Coronary artery (tissue), 2 donors: ENCODE measurements at places on chromosomes 1 and 21.
A peak's percentile ranks its signal among the peaks of the same experiment; 100 is the strongest.

DNA sequence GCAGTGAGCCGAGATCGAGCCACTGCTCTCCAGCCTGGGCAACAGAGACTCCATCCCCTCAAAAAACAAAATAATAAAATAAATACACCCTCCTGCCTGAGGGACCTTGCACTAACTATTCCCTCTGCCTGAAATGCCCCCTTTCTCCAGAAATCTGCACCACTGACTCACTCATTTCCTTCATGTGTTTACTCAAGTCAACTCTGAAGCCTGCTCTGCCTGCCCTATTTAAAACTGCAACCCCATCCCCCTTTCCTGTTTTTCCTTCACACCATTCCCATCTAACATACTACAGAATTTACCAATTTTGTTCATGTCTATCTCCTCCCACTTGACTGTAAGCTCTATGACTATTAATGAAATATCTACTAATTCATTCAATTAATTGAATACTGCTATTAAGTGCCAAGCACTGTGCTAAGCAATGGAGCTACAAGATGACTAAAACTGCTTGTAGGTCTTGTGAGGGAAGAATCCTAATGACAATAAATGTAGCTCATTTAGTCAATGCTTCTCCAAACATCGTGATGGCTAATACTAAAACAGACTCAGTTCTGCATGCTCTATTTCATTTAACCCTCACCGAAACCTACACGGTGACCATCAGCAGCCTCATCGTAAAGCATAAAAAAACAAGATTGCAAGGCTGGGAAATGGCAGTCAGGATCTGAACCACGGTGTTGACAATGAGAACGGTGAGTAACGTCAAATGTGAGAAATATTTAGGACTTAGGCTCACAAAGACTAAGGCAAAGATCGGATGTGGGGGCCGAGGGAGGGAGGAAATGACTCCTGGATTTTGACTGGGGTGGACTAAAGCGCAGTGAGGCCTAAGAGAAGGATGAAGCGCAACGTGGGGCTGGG is 749 bp upstream of the TMEM39B start:
- no peak for DNase-seq

DNA sequence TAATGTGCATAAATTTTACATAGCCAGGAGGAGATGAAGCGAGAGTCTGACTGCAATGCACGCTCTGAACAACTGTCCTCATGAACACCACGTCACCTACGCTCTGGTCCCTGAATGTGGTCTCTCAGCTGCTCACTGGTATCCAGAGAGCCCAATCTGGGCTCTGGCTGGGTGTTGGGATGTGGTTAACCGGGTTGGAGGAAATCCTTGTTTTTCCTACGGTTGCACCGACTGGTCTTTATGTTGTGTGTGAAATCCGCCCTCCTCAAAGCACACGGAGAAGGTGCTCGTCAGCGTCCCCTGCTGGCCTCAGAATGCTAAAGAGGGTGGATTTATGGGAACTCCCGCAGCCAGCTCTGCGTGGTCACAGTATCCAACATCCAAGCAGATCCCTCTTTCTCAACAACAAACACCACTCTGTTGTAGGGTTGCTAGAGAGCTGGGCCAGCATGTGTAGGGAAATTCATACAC is 51.8 kb upstream of the FAM89A start:
- no peak for DNase-seq

DNA sequence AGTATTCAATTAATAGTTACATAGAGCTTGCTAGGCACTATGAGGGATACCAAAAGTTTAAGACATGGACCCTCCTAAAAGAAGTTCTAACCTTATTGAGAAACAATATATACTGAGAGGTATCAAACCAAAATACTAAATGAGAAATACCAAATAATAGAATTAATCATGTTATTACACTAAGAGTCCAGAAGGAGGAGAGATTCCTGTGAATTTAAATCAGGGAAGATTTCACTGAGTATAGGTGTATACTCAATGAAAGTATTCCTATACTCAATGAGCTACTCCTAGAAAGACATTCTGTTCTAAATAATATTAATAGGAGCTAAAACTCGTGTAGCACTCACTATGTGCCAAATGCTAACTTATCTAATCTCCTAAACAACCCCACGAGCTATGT is 9.4 kb downstream of the CR1L start:
- no peak for DNase-seq

DNA sequence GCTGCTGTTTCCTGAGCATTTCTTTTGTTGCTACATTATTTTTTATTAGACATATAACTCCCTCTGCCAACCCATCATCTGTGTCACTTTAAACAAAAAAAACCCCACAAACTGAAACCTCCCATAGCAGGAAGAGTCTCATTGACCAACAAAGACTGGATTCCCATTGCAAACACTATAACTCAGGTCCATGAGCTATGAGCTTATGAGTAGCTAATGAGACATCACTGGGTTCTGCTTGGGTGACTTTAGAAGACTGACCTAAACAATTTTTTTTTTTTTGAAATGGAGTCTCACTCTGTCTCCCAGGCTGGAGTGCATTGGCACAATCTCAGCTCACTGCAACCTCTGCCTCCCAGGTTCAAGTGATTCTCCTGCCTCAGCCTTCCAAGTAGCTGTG is 212.8 kb downstream of the LTN1 start:
- no peak for DNase-seq

- DNase-seq, result no peak
Observed at GRCh38 chr21:41758550-41758949, 8.3 kb downstream of the RIPK4 start.

- no peak for DNase-seq
Observed at GRCh38 chr1:116515702-116516101, 55.1 kb downstream of the CD58 start.

GRCh38 chr1:210025870-210026269 is 87.9 kb downstream of the SYT14 start:
- DNase-seq, result no peak

- no peak for DNase-seq
Observed at GRCh38 chr1:245464290-245464689, 309.5 kb downstream of the KIF26B start.

DNA sequence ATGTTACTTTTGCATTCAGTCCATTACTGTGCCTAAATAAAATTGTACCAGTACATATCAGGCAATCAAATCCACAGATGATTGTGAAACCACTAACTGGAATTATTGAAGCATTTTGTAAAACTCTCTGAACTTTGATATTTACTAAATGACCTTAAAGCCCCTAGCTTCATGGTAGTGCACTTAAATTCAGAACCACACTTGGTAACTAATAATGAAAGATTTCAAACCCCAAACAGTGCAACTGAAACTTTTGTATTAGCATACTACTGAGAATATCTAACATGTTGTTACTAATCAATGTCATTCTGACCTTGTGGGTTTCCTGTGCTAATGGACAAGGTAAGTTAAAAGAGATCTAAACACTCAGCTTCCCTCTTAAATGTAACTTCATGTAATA is at the start of gene CFHR3:
Gene CFHR3 (plus strand): TSS at position 238 of the 400 bp plus-strand sequence. CDS start 47 bp downstream, at position 285.
- no peak for DNase-seq

- DNase-seq, result no peak
Observed at GRCh38 chr21:28674763-28675162, 317.9 kb downstream of the LTN1 start.

GRCh38 chr1:5720484-5720883 is 271.7 kb downstream of the NPHP4 start:
- no peak for DNase-seq

GRCh38 chr1:224539971-224540370 is 76.1 kb upstream of the CNIH3 start:
- no peak for DNase-seq

DNA sequence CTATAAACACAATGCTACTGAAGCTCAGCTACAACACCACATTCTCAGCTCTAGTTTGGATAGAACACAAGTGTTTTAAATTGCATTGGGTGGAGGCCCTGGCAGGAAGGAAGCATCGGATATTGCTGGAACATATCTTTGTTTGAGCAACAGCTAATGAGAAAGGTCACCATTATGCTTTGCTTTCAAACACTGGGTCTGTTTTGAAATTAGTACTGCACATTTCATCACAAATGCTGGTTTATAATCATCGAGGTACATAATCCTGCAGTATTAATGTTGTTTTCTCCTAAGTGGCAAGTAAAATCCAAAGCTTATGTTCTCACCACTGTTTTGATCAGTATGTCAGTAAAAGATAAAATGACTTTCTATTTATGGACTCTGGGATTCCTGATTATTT is 61.5 kb upstream of the ARHGAP29 start:
- no peak for DNase-seq

GRCh38 chr1:183242556-183242955 is 56.5 kb downstream of the LAMC2 start:
- DNase-seq, result no peak

GRCh38 chr1:215256936-215257679 is 174.6 kb downstream of the KCNK2 start:
- no peak for DNase-seq

DNA sequence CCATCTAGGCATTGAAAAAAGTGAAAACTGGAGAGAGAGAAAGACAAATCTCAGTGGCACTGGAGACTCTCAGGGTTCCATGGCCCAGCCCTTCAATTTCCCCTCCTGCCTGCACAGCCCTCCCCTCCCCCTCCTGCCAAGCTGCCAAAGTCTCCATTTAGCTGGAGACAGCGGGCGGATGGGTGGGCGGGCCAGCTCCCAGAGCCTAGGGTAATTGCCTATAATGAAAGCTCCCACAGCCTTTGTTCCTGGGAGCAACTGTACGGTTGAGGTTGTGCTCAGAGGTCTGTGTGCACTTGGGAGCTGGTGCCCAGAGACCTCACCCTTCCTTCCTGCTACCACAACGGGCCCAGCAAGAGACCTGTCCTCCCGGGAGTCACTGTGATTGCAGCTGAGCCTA is 89.6 kb downstream of the NAV1 start:
- no peak for DNase-seq

DNA sequence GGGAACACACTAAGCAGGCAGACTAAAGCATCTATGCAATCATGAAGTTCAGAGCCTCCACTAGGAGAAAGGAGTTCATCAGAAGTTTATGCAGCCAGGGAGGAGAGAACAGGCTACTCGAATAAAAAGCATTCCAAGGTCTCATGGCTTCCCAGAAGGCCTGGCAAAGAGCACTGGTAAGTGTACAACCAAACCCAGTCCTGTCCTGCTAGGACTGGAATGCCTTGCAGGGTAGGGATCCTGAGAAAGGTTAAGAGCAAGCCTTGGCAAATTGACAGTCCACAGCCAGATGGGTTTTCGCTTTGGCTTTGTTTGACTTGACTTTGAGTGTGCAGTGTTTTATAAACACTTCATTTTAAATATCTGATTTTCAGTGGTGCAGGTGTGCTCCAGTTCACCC is 133.6 kb upstream of the ATP1B1 start:
- no peak for DNase-seq

GRCh38 chr1:151817353-151817730 is 12.1 kb upstream of the LINGO4 start:
- no peak for DNase-seq

DNA sequence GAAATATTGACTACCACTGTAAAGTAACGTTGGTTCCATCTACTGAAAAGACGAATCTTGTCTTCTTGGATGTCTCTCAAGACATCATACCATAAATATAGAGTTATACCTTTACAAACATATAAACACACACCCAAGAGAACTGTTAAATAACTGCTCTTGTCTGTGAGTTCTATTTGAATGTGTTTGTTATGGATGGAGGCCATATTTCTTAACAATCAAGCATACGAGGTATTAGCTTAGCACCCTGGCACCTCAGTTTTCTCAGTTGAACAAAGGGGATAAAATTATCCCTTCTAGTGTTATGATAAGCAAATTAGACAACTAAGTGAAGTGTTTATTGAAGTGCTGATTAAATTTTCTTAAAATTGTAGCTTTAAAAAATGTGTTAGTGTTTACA is 336.6 kb upstream of the ZRANB2 start:
- no peak for DNase-seq

DNA sequence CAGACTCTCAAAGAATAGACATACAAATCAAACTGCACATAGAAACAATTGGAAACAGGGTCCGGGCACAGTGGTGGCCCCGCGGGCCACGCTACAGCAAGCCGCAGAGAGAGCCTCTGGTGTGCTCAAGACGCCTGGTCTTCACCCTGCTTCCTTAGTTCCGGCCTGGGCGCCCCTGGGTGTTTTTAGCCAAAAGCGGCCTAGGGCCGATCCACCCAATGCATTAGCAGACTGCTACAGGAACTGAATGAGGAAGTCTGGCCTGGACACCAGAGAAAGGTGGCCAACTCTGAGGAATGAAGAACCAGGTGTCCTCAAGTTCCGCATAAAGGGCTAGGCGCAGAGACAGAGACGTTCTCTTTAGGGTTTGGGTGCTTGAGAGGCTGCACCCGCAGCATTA is 1.7 kb downstream of the PRRX1 start:
- DNase-seq, result no peak

DNA sequence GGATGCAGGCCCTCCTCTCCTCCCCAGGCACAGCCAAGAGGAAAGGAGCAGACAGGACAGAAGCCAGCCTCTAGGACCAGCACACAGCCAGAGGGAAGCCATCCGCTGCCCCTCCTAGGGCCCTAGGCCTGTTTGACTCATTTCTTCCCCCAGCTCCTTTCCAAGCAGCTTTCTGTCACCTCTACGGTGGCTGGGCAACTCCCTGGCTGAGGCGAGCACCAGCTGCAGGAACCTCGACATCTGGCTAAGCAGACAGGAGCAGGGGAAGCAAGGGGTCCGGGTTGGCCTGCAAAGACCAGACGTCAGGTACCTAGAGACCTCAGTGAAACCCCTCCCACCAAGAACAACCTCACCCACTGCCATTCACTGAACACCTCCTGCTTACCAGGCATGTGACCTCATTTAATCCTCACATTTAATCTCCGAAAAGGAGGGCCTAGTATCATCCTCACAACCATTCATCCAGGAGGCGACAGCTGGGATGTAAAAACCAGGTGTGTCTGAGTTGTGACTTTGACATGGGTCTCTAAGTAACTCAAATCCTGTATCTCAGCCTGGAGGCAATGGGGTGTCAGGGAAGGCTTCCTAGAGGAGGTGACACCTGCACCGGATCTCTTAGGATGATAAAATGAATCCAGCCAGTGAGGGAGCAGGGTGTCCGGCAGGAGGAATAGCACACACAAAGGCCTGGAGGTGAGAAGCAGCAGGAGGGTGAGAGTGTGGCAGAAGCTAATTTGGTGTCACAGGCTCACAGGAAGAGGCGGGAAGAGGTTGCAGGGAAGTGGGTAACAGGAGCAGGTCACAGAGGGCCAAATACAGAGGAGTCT is 5.9 kb downstream of the LRP8 start:
- DNase-seq, result no peak

- peak; percentile 38 for DNase-seq
Observed at GRCh38 chr1:228927946-228928898, 192.9 kb downstream of the RHOU start.

GRCh38 chr1:119116725-119117124 is 23.7 kb downstream of the WARS2 start:
- DNase-seq, result no peak

- DNase-seq, result no peak
Observed at GRCh38 chr1:198780376-198780775, 141.5 kb downstream of the PTPRC start.

- no peak for DNase-seq
Observed at GRCh38 chr1:153119491-153119971, 6.2 kb upstream of the SPRR2F start.

DNA sequence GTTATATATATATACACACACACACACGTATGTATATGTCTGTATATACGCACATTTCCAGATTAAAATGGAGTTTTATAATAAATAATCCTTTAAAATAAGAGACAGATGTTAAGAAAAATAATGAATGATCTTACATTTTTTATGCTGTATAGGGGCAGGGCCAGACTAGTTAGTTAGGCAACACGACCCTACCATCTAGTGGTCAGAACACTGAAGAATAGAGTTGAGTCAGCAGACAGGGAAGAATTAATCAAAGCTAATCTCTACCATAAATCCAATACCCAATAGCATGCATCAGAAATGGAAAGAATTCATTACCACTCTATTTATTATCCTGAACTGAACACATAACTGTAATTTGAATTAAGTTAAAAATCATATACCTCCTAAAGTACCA is 156.7 kb downstream of the BRINP3 start:
- no peak for DNase-seq
